Activated CD4-positive, alpha-beta T cell treated with anti-CD3 and anti-CD28 coated beads, Interleukin-2, Interleukin-6, amounts not matched to agents 100 ng/mL and 50 ng/mL, durations not matched to agents 16 hours and 8 hours (primary cell): ENCODE measurements at places on chromosomes 3 and 15.

- no peak for DNase-seq
These were observed 1.6 kb upstream of the CPN2 start for GRCh38 chr3:194352667-194353246.

DNA sequence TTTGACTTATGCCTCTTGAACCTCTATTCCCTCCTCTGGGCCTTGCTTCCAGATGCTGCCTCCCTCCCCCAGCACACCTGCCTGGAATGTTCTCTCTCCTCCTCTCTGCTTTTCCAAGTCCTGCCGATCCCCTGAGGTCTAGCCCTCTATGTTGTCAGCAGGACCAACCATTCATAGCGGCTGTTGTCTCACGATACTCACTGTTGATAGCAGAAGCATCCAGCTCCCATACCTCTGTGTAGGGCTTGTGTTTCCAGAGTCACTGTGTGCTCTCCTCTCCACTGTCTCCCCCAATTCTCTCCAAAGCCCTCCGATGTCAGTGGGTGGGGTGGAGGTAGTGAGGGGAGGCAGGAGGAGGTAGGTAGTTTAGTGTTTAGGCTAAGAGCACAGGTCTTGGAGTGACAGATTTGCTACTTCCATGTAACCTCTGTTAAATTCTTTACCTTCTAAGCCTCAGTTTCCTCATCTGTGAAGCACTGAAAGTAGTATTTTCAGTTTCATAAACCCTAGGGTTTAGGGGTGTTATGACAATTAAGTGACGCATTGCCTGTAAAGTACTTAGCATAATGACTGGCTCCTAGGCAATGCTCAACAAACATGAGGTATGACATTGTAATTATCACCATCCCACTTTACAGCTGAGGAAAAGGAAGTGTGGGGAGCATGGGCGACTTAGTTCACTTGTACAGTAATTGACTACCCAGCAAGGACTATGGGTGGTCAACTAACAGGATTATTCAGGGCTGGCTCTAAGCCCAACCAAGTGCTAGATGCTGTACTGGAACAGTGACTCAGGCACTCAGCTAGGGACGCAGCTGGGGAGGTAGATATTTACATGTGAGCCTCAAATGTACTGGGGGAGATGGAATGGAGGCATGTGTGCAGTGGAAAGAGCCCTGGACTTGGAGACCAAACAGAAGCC lies 122.8 kb downstream of the CACNA1D start:
- DNase-seq: peak; percentile 16

- DNase-seq: no peak
These were observed 17.9 kb downstream of the TMEM40 start for GRCh38 chr3:12741209-12741608.

- no peak for DNase-seq
These were observed 47.8 kb upstream of the SLC24A5 start for GRCh38 chr15:48072941-48073340.

GRCh38 chr3:17749281-17749680 lies 6.8 kb upstream of the TBC1D5 start:
- DNase-seq: peak; percentile 45

DNA sequence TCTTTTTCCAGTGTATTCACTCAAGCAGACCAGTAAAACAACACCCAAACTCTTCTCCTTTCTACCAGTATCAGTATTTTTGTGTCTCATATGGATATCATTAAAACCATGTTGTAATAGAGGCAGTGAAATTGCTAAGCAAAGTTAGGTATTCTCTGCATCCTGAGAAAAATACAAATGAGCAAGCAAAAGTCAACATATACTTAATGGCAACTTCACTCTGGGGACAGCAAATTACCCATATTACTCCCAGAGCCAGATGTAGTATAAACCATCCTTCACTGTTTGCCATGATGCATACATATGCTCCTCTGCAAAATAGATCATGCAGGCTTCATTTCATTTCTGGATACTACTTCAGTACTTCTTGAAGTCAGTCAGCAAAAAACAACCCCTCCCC lies 22.1 kb downstream of the UBA5 start:
- no peak for DNase-seq

GRCh38 chr3:64642327-64643151 lies 45.3 kb downstream of the ADAMTS9 start:
- DNase-seq: no peak

DNA sequence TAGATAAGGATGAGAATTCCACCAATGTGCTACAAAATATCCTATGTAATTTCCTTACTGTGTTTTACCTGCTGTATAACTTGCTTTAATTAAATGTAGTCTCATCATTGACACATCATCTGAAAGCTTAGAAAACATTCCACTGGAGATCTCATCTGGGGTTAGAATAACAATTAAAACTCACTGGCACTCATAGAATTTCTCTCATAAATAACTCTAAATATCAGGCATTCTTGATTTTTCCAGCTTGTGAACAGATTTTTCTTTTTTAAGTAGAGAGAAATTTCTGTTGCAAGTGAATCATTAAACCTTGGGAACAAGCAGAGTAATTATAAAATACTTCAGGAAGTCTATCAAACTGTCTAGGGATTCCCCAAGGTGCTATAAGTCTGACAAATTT lies 843.8 kb downstream of the NAALADL2 start:
- DNase-seq: no peak

DNA sequence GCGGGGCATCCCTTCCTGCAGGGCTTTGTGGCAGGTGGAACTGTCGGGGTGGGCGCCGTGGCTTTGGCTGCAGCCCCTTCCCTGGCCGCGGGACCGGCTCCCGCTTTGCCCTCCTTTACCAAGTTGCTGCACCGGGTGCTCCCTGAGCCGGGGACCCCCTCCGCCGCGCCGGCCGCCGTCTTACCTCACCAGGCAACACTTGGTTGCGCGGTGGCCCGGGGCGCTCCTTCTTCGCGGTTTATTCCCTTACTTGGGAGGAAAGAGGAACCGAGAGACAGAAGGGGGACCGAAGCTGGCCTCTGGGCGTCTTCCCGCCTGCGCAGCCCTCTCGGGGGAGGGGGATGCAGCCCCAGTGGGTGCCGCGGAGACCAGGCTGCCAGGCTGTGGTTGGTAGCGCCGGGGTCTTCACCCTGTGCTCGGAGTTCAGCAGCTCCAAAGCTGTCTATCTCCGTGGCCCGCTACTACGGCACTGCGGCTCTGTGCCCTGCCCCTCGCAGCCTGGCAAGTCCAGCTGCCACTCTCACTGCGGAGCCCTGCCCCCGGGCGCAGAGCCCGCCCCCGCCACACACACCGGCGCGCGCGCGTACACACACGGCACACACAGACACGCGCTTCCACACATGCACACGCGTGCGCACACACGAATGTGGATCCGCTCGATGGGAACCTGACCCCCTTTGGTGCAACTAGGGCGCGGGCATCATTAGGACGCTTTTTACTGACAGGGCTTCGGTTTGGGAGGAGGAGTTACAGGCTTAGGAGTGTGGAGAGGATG lies at the start of gene DGKG:
Gene DGKG, minus strand, starts transcription at position 473 of the 775 bp plus-strand sequence. CDS start 41,775 bp downstream, outside the sequence.
- DNase-seq: peak; percentile 56

- DNase-seq: no peak
These were observed 118.0 kb downstream of the CHSY1 start for GRCh38 chr15:101133751-101134261.

GRCh38 chr15:80590761-80591355 lies 104.3 kb upstream of the ABHD17C start:
- no peak for DNase-seq

DNA sequence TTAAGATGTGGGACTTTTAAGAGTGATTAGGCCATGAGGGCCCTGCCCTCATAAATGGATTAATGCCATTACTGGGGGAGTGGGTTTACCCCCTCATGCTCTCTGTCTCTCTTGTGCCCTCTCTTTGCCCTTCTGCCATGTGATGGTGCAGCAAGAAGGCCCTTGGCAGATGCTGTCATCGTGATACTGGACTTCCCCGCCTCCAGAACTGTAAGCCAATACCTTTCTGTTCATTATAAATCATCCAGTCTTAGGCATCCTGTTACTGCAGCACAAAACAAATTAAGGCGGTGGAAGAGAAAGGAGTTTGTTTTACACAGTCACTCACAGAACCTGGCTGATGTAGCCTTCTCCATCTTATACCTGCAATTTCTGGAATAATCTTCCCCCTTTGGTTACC lies 360.3 kb upstream of the TBL1XR1 start:
- no peak for DNase-seq

DNA sequence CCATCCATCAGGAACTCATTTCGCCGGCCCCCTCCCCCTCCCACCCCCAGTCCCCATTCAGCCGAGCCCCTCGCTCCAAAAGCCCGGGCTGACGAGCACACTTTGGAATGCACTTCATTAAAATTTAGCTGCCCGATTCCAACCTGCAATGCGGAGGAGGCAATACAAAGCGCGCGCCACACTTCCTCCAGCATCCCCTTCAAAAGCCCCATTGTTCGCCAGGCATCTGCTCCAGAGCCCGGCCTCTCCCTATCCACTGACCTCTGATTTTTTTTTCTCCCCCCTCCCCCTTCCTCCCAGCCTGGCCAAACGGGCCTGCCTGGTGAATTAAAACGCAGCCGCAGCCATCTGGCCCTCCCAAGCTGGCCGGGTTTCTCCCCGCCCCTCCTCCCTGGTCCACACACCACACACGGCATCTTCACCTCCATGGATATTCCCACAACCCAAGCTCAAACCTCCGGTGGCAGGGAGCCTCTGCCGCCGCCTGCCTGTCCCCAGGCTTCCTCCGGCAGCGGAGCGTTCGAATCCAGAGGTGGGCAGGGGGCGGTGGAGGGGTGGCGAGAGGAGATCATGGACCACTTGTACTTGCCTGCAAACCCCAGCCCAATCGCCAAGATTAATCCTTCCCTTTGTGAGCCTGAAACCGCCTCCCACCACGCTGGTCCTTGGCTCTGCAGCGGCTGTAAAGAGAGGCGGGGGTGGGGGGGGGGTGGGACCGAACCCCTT lies 441.3 kb downstream of the MAGI1 start:
- no peak for DNase-seq

DNA sequence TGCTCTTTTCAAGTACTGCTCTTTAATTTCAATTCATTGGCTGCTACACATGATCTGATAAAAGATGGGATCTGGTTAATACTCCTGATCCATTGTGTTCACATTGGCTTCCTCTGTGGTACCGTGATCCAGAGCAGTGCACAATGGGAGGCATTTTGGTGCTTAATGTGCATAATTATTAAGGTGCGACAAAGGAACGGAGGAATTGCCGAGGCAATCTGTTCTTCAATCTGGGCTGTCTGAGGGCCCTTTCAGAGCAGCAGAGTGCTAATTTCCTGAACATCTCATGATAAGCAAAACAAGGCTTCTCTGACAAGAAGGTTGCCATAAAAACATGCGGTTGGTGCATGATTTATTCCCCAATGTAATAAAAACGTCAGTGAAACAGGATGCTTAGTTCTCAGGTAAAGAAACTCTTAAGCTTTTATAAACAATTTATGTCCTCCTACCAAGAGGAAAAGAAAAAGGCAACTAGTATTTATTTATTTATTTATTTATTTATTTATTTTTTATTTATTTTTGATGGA lies 64.0 kb upstream of the EPHA3 start:
- DNase-seq: no peak

- DNase-seq: no peak
These were observed 177.9 kb downstream of the MINAR1 start for GRCh38 chr15:79610021-79610420.

GRCh38 chr3:30184091-30184810 lies 422.1 kb upstream of the TGFBR2 start:
- no peak for DNase-seq
